Germinal center (tissue), 1 donor: ENCODE measurements at places on chromosomes 2 and 18.

DNA sequence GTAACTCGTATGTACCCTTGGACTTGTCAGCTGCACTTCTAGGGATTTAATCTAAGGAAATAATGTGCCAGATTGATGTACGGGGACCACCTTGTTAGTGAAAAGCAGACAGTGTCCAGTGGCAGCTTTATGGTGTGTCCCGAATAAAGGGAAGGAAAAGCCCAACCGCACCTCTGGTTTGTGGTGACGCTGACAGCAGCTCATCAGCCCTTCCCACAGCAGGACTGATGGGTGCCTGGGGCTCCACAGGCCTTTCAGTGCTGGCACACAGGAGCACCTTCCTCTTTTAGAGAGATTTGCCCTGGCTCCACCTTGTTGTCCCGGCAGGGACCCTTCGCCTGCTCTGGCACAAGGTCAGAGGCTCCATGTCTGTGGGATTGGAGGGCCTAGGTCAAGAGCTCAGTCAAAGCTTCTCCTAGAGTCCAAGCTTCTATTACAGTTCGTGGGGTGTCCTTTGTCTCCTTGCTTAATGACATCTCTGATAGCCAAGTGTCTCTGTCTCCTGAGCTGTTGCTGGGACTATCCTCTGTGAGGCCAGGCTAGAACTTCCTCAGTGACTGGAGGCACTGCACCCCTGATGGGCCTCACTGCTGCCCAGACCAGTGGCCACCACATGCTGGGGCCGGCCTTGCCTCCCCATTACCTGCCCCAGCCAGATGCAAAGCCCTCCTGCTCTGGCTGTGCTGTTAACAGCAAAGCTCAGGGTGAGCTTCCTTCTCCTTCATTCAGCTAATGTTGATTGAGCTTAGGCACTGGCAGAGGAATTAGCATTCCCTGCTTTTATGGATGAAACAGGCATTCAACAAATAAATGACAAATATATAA, 33.0 kb upstream of the SCLY start:
- no peak for DNase-seq

GRCh38 chr2:121689356-121689755, 40.1 kb upstream of the CLASP1 start:
- DNase-seq = no peak

GRCh38 chr2:88837511-88838160, 146.2 kb downstream of the RPIA start:
- DNase-seq = no peak

GRCh38 chr2:61247204-61247812, 85.3 kb downstream of the C2orf74 start:
- no peak for DNase-seq

GRCh38 chr2:43097644-43098408, 128.6 kb downstream of the ZFP36L2 start:
- DNase-seq = no peak

GRCh38 chr2:61091485-61091884, 25.8 kb downstream of the SANBR start:
- DNase-seq = no peak

GRCh38 chr2:109134741-109135358, 5.8 kb downstream of the SH3RF3 start:
- no peak for DNase-seq

DNA sequence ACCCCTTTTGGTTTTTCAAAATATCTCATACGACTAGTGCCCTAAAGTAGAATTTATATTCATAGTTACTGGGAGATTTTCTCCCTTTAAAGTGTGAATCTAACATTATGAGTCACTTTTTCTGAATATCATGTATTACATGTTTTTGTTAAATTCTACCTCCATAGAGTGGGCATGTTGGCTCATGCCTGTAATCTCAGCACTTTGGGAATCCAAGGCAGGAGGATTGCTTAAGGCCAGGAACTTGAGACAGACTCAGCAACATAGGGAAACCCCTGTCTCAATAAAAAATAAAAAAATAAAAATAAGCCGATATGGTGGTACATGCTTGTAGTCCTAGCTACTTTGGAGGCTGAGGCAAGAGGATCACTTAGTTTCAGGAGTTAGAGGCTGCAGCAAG, 45.3 kb upstream of the UNC80 start:
- no peak for DNase-seq

GRCh38 chr2:18647731-18648130, 58.4 kb upstream of the NT5C1B start:
- no peak for DNase-seq

- no peak for DNase-seq
Measured at GRCh38 chr2:46173636-46174250, 123.5 kb upstream of the EPAS1 start.

DNA sequence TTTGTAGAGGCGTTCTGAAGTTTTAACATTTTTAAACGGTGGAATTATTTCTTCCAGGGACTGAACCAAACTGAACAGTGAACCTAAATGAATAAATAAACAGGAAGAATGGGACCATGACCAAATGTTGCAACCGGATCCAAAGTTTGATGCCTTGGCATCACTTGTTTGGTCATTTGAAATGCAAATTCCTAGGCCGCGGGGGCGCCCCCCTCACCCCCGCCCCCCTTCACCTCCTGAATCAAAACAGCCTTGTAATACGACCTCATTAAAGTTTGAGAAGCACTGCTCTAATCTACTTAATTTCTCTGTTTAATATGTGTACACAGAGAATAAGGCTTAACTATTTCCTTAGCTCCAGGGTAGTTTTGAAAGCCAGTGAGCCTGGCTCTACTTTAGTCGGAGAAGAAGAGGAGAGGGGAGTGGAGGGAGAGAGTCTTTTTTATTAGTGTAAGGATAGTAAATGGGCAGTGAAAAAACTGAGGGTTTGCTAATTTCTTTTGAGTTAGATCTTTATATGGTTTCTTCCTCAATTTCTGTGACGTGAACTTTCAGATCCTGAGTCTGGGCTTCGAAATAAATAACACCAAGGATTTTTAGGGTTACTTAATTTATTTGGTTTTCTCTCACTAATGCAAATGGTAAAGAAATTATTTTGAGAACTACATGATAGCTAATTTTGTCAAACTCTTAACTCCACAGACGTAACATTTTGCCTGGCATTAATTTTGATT, 5.7 kb downstream of the C2orf80 start:
- no peak for DNase-seq

DNA sequence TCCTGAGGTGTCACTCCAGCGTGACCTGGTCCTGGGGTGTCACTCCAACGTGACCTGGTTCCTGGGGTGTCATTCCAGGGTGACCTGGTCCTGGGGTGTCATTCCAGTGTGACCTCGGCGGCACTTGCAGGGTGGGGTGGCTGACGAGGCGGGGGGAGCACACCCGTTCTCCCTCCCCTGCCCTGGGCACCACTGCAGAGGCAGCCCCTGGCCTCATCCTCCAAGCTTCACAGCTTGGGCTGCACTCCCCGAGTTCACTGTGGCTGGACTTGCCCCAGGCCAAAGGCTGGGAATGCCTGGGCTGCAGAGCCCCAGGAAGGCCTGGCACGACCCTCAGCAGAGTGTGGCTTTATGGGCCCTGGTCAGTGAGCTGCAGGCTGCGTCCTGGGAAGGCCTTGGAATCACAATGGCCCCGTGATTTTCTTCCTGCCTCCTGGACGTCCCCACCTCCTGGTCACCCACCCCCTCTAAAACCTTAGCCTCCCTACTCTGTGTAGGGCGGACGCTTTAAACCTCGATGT, 88.3 kb downstream of the NFATC1 start:
- DNase-seq = no peak

DNA sequence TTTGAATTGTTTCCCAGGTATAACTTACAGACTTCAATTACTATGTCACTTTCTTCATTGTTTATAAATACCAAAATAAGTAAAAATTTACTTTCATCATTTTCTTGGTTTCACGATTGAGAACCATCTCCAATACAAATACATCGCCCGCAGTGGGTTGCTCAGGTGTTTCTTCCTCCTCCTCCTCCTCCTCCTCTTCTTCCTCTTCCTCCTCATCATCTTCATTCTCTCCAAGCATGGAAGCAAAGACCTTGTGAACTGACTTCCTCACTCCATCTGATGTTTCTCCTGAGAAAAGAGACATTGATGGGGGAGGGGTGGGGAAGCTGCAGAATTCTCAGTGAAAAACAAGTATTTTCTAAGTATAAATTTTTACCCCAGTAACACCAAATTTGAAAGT, 6.6 kb downstream of the GTF3C3 start:
- no peak for DNase-seq

GRCh38 chr2:172249334-172249733, 146.6 kb upstream of the DLX2 start:
- DNase-seq = no peak

DNA sequence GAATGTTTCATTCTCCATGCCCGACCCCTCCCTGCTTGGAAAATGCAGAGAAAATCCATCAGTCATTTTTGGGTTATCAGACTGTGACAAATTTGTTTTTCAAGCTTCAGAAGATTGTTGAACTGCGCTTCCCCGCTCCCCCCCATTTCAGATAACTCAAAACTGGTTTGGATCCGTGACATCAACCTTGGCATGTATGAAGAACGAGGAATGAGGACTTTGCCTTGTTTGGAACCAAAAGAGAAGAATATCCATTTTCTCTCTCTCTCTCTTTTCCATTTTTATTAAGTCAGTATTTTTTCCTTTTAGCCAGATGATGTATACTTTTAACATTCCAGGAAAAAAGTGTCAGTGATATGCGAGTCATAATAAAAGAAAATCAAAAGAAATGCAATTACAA, 171.6 kb downstream of the BCL2 start:
- DNase-seq = no peak

GRCh38 chr2:169339657-169340056, 22.7 kb downstream of the LRP2 start:
- no peak for DNase-seq
